ENCODE measurements at places on chromosomes 5 and 9.

- no peak for DNase-seq
These were observed 25.9 kb upstream of the TESK1 start for GRCh38 chr9:35579130-35579529.

DNA sequence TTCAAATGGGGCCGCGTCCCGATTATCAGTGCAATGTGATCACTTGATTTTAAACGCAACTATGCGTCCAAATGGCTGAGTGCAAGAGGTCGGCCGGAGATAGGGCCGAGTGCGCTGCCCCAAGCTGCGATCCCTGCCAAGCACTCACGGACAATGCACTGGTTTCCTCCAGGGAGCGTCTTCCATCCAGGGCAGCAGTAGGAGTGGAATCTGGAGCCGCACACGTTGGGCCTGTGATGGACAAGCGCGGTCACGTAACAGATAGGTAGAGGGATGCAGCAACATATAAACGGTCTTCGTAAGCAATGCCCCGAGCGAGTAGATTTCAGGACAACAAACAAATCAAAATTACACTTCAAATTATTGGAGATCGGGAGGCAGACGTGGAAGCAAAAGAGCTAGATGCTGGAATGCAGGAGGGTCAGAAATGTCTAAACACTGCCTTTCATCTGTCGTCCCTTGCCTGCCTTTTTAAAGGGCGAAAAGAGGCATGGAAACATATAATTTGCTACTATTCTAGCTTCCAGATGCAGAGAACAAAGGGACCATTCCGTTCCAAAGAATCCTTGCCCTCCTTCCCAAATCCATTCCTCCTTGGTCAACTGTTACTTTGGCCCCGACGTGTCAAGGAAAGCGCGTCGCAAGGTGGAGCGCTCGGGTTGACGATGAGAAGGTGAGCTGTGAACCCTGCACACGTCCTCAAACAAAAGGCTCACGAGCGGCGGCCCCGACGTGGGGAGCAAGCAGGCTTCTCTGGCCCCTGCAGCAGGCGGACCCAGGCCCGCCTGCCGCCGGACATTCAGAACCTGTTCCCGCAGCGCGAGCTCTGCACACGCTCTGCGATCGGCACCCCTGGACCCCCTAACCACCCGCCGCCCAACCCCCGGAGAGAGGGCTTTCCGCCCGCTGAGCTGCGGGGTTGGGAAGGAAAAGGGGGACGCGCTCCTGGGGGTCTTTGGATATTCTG, 1.5 kb downstream of the FBN2 start:
- no peak for DNase-seq

GRCh38 chr5:18465833-18466681, 831.8 kb downstream of the TAF11L14 start:
- no peak for DNase-seq

DNA sequence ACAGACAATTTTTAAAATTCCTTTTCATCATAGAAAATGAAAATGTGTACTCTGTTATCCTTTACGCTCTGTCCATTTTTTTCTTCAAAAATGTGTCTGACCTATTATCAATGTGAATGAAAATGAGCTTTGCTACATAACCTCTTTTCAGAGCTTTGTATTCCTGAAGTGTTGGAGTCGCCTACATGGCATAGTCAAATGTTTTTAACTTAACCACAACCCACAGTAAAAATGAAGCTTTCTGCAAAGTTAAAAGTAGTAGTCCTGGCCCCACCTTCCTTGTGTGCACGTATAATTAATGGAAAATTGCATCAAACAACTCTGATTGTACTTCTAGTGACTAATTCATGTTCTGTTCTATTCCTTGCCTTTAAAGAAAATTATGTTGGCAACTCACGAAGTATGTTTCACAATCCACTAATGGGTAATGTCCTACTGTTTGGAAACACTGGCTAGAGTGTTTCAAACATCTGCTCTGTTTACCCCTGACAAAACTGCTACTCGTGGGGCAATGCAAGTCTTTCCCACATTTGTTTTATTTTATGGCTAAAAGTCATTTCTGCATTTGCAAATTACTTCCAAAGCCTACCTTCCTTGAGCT, 18.6 kb upstream of the PSAT1 start:
- DNase-seq = no peak

DNA sequence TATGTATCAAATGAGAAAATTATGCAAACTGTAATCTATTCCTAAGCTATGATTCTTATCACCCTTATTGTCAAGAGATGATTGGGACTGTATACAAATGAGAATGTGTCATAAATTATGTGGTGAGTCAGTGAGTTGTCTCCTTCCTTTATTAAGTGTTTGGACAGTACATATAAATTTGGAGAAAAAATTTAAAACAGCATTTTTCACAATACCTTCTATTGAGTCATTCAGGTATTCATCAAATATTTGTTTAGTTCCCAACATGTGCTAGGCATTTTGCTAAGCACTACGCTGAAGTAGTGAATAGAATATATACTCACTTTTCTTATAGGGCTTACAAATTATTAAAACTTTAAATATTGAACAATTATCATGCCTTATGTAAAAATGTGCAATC, 36.3 kb upstream of the PTPRD start:
- no peak for DNase-seq

GRCh38 chr9:6230037-6230780, 14.6 kb downstream of the IL33 start:
- DNase-seq = no peak

DNA sequence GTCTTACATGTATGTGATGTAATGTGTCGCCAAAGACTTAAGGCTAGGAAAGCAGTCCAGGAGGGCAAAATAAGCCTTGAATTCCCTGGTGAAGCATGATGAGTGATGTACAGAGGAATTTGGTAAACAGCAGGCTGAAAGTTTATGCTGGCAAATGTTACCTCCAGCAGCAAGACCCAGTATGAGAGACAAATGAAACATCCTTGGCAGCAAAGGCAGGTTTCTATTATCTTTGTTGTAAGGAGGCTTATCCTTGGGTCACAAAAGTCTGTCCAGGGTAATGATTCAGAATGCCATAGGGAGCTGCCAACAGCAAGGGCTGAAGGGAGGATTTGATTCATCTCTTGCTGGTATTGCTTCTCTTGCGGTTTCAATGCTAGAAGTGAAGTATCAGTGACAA, 75.9 kb upstream of the HTR4 start:
- no peak for DNase-seq

DNA sequence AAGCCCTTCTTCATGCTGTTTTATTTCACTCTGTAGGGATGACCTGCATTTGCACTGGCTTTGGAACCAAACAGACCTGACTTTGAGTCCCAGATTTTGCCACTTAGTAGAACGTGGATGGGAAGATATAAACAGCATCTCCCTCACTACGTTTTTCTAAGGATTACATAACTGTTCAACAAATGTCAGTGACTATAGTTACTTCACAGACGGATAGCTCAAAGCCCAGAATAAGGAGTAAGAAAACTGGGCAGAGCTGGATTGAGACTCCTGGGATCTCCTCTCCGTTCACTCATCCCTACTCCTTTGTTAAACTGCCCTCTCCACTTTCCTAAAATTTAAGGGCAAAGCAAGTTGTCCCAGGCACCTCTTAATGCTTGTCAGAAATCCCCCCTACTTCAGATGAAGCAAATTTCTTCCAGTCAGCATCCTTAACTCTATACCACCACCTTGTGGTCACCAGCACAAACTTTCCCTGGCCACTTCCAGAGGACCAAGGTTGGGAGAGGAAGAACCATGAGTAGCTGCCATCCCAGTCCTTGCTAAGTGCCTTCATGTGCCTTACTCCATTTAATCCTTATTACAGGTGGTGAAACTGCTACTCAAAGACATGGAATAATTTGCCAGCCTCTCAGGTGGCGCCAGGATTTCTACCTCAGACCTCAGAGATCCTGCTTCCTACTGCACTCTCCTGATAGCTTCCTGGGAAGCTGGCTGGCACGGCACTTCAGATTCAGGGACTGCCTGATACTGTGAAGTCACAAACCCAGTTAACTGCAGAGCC, 38.4 kb downstream of the EGR1 start:
- no peak for DNase-seq

GRCh38 chr9:135969064-135969683, 8.0 kb upstream of the UBAC1 start:
- no peak for DNase-seq

DNA sequence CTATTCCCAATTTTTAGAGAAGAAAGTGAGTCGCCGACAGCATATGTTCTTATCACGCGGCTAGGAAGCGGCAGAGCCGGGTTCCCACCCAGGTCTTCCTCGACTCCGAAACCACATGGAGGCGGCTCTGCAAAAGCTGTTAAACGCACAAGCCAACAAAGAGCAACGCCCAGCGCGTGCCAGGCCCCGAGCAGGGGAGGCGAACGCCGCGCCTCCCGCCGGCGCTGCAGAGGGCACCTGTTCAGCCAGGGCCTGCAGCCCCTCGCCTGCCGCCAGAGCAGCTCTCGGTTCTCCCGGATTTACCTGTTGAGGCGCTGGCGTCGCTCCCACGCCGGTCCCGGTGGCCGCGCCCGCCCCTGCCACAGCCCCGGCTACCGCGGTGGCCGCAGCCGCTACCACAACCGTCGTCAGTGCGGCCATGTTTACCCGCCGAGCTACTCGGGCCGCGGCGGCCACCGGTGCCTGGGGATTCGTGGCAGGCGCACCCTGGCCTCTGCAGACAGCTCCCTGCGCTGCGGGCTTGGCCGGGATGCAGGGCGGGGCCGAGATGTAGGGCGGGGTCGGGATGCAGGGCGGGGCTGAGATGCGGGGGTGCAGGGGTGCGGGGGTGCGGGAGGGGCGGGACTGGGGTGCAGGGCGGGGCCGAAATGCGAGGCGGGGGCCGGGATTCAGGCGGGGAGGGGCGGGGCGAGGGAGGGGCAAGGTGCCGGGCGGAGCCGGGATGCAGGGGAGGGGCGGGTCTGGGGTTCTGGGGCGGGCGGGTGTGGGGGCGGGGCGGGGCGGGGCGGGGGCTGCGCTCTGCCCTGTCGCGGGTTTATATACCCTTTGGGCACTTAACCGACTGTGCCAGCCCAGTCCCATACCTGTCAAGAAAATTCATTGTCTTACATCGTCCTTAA, at the start of gene CCDC112:
TSS of gene CCDC112 (minus strand) at position 531 of the 899 bp plus-strand sequence. CDS start at position 420, 111 bp downstream.
- DNase-seq = peak; percentile 78

DNA sequence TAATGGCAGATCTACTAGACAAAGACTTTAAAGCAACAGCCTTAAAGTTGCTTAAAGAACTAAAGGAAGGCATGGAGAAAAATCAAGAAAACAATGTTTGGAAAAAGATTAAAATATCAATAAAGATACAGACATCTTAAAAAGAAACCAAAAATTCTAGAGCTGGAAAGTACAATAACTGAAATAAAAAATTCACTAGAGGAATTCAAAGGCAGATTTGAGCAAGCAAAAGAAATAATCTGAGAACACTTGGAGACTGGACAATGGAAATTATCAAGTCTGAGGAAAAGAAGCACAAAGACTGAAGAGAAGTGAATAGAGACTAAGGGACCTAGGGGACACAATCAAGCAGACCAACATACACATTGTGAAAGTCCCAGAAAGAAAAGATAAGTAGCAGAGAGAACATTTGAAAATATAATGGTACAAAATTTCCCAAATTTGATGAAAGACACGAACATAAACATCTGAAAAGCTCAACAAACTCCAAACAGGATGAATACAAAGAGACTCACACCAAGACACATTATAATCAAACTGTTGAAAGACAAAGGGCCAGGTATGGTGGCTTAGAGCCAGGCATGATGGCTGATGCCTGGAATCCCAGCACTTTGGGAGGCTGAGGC, 26.3 kb downstream of the SIL1 start:
- DNase-seq = no peak

GRCh38 chr9:136474974-136475865, 7.6 kb downstream of the SEC16A start:
- DNase-seq = no peak

GRCh38 chr9:35954942-35955546, 2.9 kb downstream of the OR2S2 start:
- no peak for DNase-seq

GRCh38 chr5:132067451-132067850, 6.1 kb upstream of the CSF2 start:
- no peak for DNase-seq

DNA sequence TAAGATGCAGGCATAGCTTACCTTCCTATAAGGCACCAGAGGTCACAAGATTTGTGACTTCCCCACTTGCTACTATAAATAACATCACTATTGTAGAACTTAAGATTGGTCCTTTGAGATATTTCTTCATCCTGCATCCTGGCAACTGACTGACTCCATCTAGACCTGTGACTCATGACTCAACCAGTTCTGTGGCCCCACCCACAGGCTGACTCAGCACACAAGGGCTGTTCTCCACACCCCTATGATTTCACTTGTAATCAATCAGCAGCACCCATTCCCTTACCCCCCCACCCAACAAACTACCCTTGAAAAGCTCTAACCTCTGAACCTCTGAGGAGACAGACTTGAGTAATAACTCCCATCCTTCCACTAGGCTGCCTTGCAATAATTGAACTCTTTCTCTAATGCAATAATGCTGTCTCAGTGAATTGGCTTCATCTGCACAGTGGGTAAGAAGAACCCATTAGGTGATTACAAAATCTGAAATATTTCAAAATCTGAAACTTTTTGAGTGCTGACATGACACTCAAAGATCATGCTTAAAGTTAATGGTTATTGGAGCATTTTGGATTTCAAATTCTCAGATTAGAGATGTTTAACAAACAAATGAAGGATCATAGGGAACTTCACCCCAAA, 296.7 kb downstream of the ARL15 start:
- DNase-seq = no peak

GRCh38 chr9:125262294-125262991, 817 bp downstream of the GAPVD1 start:
- DNase-seq = no peak

DNA sequence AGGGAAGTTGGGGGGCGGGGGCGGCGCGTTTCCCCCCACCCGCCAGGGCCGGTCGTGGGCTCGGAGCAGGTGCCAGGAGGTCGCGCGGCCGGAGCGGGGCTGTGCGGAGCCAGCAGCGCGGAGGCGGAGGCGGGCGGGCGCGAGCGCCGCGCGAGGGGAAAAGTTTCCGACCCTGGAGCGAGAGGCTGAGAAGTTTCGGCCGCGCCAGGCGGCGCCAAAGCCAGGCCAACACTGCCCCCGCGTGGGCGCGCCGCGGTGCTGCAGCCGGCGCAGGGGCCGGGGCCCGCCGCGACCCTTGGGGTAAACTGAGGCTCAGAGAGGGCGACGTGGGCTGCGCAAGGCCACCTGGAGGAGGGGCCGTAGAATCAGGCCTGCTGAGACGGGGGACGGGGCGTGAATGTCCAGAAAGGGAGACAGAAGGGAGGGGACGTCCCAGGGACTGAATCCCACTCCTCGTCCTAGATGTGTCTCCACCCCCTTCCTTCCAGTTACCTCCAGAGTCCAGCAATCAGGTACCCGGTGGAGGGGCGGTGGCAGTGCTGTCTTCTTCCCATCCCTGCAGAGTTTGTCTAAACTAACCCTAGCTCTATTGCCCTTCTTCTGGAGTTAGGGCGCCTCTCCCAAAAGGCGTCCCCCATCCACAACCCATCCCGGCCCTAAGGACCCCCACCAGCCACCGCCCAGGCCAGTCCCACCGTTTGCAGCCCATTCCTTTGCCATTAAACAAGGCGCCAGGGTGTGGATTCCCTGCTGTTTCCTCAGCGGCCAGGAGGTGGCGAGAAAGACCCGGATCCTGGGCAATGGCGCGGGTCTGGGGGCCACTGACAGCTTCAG, 10.2 kb downstream of the C9orf50 start:
- peak; percentile 81 for DNase-seq

All from activated T-cell treated with anti-CD3 and anti-CD28 coated beads, Interleukin-2, amount 50 U/mL, for 1 hour (primary cell).